ENCODE measurements at places on chromosomes 6 and 20. TPM values are rescaled to one million over a fixed set of nuclear protein-coding genes. Genes with fewer than 3 reads are reported as not detected.

LY6G6D gene
- not detected for total RNA-seq

CFAP206 gene
- total RNA-seq: not detected

- DNase-seq: no peak
- H3K27ac ChIP-seq: peak overlapping the region; percentile 85
- H3K36me3 ChIP-seq: peaks cover 14% of the 10 kb centered on the region
- H3K27me3 ChIP-seq: no peaks in the 10 kb centered on the region
Measured at GRCh38 chr6:156780962-156781853, 4.0 kb downstream of the ARID1B start.

DNA sequence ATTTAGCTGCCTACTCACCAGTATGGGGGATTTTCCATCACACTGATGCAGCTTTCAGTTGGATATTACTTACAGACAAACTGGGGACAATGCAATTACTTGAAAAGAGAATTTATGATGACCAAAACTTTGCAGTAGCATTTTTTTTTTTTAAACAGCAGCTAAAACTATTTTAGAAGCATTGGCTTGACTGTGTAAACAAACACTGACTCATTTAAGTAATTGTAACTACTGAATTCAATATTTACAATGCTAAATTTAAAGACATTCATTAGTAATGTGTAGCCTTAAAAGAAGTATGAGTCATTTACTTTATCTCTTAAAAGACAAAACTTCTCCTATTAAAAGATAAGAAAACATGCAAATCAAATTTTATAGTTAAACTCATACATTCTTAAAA, 295.9 kb upstream of the FERMT1 start:
- no peaks in the 10 kb centered on the region for H3K4me1 ChIP-seq
- H3K36me3 ChIP-seq: no peaks in the 10 kb centered on the region
- H3K27me3 ChIP-seq: no peaks in the 10 kb centered on the region
- no peak for DNase-seq
- H3K27ac ChIP-seq: no peak overlapping the region

GRCh38 chr20:48750941-48751635, 76.7 kb downstream of the PREX1 start:
- no peaks in the 10 kb centered on the region for H3K27me3 ChIP-seq
- H3K4me1 ChIP-seq: peaks cover 70% of the 10 kb centered on the region
- DNase-seq: peak; percentile 78
- H3K36me3 ChIP-seq: peaks cover 59% of the 10 kb centered on the region

DNA sequence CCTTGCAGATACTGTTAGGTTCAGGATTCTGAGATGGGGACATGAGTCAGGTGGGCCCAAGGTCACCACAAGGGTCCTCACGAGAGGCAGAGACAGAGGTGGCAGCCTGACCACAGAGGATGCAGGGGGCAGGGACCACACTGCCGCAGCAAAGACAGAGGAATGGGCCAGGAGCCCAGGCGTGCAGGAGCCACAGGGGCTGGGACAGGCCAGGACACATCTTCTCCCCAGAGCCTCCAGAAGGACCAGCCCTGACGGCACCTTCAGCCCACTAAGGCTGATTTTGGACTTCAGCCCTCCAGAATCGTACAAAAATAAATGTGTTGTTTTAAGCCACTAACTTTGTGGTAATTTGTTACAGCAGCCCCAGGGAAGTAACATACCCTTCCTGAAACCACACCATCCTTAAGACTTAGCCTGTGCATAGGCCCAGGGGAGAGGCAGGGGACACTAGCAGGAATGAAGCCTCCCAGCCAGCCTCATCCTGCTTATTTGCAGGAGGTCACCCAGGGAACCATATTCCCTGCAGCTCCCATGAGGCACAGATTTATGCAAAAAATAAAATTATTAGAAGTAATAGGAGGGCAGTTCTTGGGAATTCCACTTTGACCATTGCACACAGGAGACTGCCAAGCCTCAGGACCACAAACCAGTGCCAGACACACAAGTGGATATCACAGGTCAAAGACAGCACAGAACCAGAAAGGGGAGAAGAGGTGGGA, 119.3 kb upstream of the CST7 start:
- H3K27me3 ChIP-seq: no peaks in the 10 kb centered on the region
- H3K27ac ChIP-seq: no peak overlapping the region

DNA sequence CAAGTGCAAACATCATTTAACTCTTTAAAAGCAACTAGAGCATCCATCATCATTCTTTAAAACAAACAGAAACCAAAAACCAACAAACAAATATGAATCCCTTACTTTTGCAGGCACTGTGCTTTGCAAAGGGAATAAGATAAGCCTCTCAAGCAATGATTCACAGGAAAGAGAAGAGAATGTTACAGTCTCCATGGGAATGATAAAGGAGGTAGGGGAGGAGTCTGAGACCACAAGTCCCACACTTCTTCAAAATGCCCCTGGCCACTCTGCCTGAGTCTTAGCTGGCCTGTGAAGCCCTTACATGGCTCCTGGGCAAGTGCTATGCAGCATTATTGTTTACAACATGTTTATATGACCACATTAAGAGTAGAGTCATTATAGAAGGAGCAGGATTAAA, 257.7 kb upstream of the MARCKS start:
- no peak for DNase-seq
- no peak overlapping the region for H3K27ac ChIP-seq
- no peaks in the 10 kb centered on the region for H3K4me1 ChIP-seq
- no peak overlapping the region for H3K4me3 ChIP-seq
- no peaks in the 10 kb centered on the region for H3K36me3 ChIP-seq

GRCh38 chr20:32941155-32941885, 62.9 kb downstream of the SUN5 start:
- no peak for DNase-seq
- no peak overlapping the region for H3K4me3 ChIP-seq
- peaks cover 11% of the 10 kb centered on the region for H3K4me1 ChIP-seq
- no peaks in the 10 kb centered on the region for H3K36me3 ChIP-seq
